Stimulated activated CD8-positive, alpha-beta memory T cell treated with anti-CD3 and anti-CD28 coated beads, Interleukin-12 subunit alpha, Interleukin-12 subunit beta, amount 100 ng/mL, for 4 hours (primary cell): ENCODE measurements at places on chromosomes 7 and 10.

- no peak for DNase-seq
Measured at GRCh38 chr10:111303887-111304286, 227.1 kb downstream of the ADRA2A start.

GRCh38 chr10:74072503-74072902, 74.6 kb downstream of the VCL start:
- DNase-seq: no peak

DNA sequence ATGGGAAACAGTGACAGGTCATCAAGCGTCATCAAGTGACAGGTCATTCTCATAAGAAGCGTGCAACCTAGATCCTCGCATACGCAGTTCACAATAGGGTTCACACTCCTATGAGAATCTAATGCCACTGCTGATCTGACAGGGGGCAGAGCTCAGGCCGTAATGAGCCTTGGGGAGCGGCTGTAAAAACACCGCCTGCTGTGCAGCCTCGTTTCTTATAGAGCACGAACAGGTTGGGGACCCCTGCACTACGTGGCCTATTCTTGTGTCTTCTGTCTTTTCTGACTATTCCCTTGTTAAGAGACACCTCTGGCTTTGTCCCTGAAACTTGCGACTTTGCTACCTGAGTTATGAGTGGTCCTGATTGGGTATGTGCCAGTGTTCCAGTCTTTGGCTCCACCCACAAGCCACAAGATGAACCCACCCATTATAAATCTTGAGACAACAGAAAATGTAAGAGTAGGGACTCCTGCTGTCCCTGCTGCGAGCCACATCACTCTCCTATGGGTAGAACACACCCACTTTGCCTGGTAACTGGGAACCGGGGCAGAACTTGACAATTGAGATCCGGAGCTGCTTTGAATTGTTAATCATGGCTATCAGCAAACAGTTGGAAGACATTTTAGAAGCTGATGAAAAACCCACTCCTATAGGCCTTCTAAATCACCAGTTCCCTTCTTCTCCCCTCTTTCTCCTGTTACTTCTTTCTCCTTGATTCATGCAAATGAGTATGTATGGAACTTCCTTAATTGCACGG, 55.8 kb upstream of the EXOC4 start:
- DNase-seq: no peak

- DNase-seq: no peak
Measured at GRCh38 chr10:43931308-43931930, 282.7 kb upstream of the ZNF32 start.

DNA sequence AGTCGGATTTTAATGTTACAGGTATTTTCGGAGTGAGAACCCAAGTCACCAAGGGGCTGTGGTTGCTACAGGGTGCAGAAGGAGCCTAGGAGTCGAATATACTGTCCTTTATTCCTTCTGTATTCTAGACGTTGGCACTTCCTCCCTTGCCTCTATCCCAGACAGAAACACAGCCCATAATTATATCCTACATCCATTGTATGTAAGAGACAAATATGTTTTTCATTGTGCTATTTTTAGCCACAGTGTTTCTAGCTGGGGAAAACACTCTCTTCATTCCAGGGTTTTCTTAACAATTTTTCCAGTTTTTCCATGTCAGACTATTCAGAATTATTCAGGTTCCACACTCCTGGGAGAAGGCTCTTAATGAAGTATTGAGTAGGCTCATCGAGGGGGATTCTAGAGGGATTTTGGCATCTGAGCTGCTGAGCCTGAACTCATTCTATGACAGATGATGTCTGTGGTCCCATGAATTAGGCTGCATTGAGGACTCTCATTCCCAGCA, 32.6 kb downstream of the KIAA1217 start:
- DNase-seq: no peak

DNA sequence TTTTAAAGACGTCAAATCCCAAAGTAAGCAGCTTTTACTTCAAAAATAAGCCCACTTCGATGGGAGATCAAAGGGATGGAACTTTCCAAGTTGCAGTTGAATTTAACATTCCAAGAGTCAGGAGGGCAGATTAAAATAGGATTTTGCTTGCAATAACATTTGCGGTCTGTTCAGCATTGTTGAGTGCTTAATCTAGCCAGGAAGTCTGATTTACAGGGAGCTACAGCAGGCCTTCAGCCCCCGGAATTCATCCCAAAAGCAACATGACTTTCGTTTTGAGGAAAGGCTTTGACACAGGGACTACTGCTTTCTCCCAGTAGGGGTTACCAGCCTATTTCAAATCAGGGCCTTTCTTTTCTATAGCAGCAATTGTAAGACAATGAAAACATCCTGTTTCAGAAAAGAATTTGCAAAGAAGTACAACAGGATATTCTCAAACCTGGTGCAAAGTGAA, 279.6 kb upstream of the PITRM1 start:
- no peak for DNase-seq

GRCh38 chr10:118256209-118256608, 85.9 kb downstream of the FAM204A start:
- no peak for DNase-seq

GRCh38 chr10:57338823-57339558, 928.7 kb downstream of the IPMK start:
- DNase-seq: no peak

DNA sequence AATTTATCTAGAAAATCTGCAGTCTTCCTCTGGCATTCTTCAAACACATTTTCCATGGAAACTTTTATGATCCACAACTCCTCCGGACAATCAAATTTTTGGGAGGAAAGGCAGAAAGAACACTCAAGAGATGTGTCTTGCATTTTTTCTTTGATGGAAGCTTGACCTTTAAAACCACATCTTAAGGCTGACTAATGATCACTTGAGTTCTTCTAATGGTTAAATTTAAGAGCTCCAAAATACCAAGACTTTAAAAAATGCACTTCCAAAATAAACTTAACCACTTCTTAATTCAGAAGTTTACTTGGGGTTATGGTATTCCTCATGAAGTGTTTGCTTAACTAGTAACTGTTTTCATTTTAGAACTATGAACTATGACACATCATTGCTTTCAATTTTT, 43.3 kb downstream of the ETV1 start:
- DNase-seq: no peak

- no peak for DNase-seq
Measured at GRCh38 chr7:25037325-25037724, 57.3 kb upstream of the OSBPL3 start.

- DNase-seq: no peak
Measured at GRCh38 chr7:114459574-114459973, 45.0 kb downstream of the FOXP2 start.

GRCh38 chr7:148787571-148788295, 89.0 kb downstream of the CUL1 start:
- no peak for DNase-seq

- no peak for DNase-seq
Measured at GRCh38 chr7:159108491-159108890, 36.2 kb downstream of the VIPR2 start.

DNA sequence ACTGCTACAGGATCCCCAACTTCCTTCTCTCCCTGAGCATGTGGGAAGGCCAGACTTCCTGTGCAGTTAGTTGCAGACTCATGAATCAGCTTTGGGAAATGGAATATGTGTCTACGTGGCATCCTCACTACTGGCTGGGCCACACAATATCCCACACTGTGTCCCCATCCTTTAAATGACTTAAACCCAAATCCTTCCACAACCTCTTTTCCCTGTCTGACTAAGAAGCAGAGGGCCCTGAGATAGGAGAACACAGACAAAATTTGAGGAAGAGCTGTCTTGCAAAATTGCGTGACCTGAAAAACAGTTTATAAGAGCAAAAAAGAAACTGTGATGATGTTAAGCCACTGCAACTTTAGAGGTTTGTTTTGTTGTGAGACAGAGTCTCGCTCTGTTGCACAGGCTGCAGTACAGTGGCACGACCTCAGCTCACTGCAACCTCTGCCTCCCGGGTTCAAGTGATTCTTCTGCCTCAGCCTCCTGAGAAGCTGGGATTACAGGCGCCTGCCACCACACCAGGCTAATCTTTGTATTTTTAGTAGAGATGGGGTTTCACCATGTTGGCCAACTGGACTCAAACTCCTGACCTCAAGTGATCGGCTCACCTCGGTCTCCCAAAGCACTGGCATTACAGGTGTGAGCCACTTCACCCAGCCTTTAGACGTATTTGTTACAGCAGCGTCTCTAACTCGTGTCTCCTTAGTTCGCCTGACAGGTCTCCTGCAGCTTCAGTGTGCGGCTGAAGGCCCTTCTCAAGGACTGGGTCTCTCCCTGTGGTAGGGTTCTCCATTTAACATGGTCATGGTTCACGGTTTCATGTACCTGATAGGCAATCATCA, 46.9 kb upstream of the SFMBT2 start:
- no peak for DNase-seq

GRCh38 chr7:131723926-131724325, 167.5 kb upstream of the PODXL start:
- DNase-seq: no peak

DNA sequence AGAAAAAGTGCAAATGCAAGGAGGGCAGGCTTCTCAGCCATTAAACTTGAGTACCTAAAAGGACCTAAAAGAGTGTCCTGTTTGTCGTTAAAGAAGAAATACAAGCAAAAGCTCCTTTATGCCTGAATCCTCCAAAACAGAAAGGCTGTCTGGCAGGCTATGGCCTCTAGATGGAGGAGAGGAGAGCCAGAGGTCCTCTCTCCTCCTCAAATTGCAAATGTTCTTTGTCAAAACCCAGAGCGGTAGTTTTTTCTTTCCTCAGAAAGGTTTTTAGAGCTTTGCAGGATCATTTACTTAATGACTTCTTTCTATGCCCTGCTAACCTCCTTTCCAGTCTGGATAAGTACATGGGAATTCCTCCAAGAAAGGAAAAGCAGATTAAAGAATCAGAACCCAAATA, 1.9 kb upstream of the SORCS1 start:
- DNase-seq: no peak

- DNase-seq: no peak
Measured at GRCh38 chr7:19143881-19144574, 1.2 kb downstream of the FERD3L start.

- DNase-seq: no peak
Measured at GRCh38 chr10:116112232-116113231, 160.5 kb downstream of the GFRA1 start.

DNA sequence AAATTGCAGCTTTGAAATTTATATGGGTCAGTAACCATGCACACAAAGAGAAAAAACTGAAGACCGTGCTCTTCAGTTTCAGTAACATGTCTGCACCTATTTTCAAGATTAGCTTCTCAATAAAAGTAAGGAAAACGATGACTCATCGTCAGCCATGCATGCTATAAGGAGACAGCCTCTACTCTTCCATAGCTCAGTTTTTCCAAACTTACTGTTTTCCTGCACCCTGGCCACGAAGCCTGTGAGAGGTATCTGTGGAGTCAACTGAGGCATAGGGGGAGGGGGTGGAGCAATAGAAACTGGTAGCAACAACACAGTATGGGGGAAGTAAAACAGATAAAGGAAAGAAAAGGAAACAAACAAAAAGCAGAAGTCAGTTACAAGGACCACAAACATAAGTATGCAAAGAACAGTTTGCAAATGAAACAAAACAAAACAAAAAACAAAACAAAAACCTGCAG, 58.0 kb downstream of the PDSS1 start:
- no peak for DNase-seq

- no peak for DNase-seq
Measured at GRCh38 chr10:17673471-17674061, 29.6 kb downstream of the STAM start.

GRCh38 chr7:90155206-90155605, 937 bp downstream of the STEAP1 start:
- no peak for DNase-seq

- no peak for DNase-seq
Measured at GRCh38 chr7:12866207-12866606, 178.8 kb downstream of the ARL4A start.

- DNase-seq: no peak
Measured at GRCh38 chr10:75694790-75695189, 263.4 kb downstream of the LRMDA start.

DNA sequence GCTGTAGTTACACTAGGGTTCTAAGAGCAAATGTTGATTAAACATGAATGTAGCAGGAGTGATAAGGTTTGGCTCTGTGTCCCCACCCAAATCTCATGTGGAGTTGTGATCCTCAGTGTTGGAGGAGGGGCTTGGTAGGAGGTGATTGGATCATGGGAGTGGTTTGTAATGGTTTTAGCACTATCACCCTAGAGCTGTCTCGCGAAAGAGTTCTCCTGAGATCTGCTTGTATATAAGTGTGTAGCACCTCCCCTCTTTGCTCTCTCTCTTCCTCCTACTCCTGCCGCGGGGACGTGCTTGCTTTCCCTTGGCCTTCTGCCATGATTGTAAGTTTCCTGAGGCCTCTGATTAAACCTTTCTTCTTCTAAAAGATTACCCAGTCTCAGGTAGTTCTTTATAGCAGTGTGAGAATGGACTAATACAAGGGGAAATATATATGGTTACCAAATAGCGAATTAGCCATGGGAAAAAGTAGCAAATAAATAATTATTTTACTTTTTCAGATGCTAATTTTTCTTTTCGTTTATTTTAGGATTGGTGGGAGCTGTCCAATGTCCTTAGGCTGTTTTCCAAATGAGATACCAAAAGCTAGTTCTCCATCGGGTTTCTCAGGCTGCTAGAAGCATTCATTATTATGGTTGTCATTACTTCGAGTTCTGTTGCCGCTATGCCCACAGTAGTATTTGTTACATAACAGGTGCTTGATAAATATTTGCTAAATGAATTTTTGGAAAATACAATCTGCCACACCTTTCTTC, 58.7 kb downstream of the PTEN start:
- no peak for DNase-seq
